ENCODE measurements at places on chromosomes 4 and X.

GRCh38 chr4:168825975-168826374 is 184.1 kb downstream of the CBR4 start:
- no peak for DNase-seq

DNA sequence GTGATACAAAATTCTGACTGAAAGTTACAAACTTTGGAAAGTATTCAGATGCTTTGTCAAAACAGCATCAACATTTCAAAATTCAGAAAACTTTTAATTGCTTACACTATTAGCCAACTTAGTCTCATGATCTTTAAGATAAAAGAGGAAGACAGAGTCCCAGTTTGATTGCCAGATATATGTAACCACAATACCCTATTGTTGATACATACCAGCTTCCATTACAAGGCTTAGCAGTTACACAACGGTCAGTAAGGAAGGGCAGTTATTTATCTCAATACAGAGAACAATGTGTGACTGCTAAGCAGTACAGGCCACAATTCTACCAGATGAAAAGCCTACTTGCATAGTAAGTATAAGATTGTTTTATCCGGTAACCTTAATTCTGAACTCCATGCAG is 138.4 kb downstream of the SPANXN3 start:
- DNase-seq, result no peak

GRCh38 chr4:19130866-19131265 is 1109.3 kb upstream of the LCORL start:
- peak; percentile 18 for DNase-seq

DNA sequence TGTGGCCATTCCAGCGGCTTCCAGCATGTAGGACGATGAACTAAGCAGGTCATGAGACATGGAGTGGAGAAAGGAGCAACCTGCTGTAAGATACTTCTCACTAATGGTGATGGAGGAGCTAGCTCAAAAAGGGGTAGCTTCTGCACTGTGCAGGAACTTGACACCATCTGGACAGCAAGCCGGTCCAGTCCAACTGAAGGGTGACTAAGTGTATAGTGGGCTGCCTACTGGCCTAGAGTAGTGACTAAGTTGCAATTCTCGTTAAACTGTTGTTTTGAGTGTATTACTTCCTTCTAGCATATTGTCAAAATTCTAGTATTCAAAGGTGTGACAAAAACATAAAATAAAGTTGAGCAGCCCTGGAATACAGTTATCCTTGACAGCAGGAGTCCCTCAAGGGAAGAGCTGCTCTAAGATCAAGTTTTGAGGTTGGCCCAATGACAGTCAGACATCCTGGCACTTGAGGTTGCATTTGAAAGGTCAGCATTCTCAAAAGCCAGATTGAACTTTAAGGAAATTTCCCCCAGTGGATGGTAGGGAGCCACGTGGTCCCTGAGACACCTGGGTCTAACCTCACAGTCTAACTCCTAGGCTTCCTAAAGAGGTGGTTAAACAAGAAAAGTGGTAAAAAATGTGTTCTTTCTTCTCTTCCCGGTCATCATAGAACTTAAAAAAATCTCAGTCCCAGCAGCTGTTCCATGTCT is 8.0 kb downstream of the CETN2 start:
- peak; percentile 25 for DNase-seq

- no peak for DNase-seq
These were observed 9.7 kb upstream of the ING2 start for GRCh38 chr4:183495184-183495583.

DNA sequence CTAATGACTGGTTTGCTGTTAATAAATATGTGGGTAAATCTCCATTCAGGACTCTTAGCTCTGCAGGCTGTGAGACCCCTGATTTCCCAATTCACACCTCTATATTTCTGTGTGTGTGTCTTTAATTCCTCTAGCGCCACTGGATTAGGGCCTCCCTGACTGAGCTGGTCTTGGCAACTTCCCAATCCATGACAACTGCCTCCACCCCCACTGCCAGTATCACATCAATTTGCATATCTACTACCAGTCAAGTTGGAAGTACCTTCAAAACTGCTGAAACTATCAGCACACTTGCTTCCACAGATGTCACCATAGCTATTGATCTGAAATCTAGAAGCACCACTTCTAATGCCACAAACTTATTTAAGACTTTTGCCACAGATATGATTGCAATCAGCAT is 27.6 kb downstream of the OPRPN start:
- DNase-seq, result no peak

GRCh38 chr4:53168228-53168627 is 197.6 kb downstream of the SCFD2 start:
- no peak for DNase-seq

- DNase-seq, result no peak
These were observed 45.4 kb downstream of the ZNF711 start for GRCh38 chrX:85288992-85289723.

DNA sequence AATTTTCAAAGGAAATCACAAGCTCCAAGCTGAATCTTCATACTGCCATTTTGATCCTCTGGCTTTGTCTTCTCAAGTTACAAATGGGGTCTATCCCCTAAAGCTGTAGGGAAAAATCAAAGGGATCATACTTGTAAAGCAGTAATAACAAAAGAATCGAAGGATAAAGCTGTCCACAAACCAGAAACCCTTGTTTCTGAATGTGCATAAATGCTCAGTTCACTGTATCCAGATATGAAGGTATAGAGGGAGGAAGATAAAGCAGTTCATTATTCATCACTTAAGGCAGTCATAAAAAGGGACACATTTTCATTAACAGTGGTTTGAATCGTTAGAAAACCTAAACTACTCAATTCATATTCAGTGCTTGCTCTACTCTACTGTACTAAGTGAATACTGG is 33.2 kb upstream of the RPS6KA6 start:
- DNase-seq, result no peak

- DNase-seq, result peak; percentile 84
These were observed 33.7 kb downstream of the AMMECR1 start for GRCh38 chrX:110284159-110284558.

- no peak for DNase-seq
These were observed 155.9 kb downstream of the KIT start for GRCh38 chr4:54813674-54814073.

GRCh38 chr4:140115140-140115539 is 38.8 kb downstream of the MAML3 start:
- DNase-seq, result no peak

GRCh38 chr4:107950746-107951540 is 19.6 kb downstream of the CYP2U1 start:
- DNase-seq, result no peak

DNA sequence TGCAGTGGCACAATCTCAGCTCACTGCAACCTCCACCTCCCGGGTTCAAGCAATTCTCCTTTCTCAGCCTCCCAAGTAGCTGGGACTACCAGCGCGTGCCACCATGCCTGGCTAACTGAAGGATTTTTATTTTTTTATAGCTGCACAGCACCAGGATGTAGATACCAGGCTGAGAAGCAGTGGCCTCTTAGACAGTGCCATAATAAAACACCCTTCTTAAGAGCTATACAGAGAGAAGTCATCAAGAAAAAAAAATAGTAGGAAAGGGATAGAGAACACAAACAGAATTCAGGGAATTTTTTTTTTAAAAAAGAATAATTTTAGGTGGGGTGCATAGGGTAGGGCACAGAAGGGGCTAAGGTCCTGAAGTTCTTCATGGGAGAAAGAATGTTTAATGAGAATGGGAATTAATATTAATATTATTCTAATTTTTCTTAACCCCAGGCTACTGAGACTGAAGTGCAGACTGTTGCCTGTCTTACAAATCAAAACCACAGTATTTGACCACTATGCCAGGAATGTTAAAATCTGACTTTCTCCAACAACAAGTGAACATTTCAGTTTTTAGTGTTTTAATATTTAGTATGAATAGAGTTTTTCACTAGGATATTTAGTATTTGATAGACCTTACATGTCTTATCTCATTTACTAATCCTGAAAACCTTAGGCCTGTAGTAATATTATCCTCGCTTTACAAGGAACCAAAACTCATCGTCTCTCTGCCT is 146.7 kb downstream of the KCNIP4 start:
- DNase-seq, result peak; percentile 33

- peak; percentile 63 for DNase-seq
These were observed 653 bp downstream of the HHIP start for GRCh38 chr4:144646523-144647094.

DNA sequence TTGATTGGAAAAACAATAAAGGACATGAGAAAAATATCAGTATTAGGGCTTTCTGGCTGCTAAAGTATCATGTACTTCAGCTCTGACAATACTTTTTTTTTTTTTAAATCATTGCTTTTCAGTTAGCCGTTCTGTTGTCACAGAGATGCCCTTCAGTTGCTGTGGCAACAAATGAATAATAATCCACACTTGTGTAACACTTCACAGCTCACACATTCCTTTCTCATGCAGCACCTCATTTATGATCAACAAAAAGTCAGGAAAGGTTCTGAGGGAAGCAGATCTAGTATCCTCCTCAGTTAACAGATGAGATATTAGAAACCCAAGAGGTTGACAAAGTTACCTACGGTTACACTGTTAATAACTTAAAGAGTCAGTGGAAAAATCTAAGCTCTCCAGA is 444.2 kb upstream of the SLIT2 start:
- peak; percentile 68 for DNase-seq

- no peak for DNase-seq
These were observed 442 bp upstream of the MCUB start for GRCh38 chr4:109559625-109559982.

DNA sequence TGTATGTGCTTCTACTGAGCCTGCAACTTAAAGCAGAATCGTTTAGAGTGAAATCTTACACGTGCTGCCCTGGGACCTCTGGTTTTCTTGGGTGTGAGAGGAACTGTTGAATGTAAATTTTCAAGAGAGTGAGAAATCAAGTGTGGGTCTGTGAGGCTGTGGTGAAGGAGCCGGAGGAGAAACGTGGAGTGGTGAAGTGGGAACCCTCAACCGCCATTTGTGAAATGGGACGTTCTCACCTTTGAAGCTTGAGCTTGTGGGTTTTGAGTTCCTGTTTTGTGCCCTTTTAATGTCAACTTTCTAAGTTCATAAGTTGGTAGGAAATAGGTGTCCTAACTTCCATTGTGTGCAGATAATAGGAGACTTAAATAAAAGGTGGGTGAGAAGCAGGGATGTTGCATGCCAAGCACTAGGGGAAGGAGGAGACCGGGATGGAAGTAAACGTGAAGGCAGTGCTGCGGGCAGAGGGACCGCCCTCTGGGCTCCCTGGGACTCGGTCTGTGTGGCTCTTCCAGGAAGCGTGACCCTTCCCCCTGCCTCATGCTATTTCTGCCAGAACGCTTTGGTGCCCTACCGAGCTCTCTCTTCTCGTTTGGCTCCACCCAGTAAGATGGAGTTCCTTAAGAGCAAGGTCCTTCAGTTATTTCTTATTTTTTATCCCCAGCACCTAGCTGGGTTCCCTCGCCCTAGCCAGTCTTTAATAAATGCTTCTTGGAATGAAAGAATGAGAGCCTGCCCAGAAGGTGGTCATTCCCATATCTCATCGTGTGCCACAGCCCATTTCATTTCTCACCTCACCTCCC is 56.0 kb downstream of the TMEM131L start:
- DNase-seq, result no peak

- no peak for DNase-seq
These were observed 75.0 kb downstream of the HS6ST2 start for GRCh38 chrX:132883358-132883915.

GRCh38 chr4:25160714-25161592 is 704 bp upstream of the SEPSECS start:
- peak; percentile 18 for DNase-seq

DNA sequence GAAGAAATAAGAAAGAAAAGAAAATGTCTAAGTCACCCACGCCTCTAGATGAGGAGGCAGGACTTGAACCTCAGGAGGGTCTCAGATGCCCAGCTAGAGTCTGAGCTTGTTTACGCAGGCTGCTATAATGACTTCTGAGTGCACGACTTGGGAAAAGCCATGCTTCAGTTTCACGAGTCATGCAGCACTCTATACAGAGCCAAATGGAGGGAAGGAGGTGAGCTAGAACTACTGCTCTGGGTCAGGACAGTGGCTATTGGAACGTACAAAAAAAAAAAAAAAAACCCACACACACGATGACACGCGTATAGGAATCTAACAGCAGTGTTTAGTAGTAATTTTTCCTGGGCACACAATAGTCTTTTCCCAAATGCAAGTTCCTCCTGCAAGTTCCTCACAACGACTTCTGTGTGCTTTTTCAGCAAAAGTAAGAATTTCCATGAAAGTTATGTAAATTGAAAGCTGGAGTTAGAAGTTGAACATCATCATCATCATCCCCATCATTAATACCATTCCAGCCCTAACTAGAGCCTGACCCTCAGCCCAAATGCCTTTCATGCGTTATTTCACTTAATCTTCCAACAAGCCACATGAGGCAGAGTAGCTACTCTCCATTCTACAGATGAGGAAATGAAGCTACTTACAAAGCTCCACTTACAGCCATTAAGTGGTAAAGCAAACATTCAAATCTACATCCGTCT is 36.6 kb downstream of the IRF2 start:
- no peak for DNase-seq

DNA sequence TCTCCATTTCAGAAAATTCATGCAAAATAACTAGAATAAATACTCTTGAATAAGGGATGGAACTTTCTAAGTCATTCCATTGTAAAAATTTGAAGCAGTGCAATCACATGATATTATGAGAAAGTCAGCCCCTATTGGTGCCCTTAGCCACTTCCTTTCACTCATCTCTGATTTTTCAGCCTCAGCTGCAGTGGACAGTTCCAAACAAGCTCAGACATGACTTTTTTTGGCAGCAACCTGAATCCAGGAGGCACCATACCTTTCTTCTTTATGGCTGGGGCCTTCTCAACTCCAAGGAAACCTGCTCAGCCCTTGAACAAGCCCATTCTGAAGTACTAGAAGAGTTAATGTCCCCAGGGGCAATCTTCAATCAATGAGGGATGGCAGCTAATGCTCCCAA is 40.5 kb downstream of the MAPK10 start:
- DNase-seq, result no peak

- DNase-seq, result no peak
These were observed 23.4 kb upstream of the WFS1 start for GRCh38 chr4:6246170-6246634.

GRCh38 chr4:81891005-81891996 is 419.6 kb upstream of the RASGEF1B start:
- no peak for DNase-seq

DNA sequence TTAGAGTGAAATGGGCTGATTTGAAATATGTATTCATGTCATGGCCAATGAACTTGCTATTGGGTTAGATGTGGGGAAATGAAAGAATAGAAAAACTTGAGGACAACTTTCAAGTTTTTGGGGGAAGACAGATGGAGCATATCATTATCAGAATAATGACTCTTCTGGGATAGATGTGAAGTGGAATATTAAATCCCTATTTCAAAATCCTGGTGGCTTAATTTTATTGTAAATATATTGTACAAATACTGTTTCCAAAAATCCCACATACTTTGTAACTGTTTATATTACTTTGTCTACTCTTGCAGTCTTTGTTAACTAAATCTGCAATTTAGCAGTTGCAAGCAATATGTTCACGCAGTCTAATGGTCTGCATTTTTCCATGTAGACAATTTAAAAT is 35.9 kb upstream of the FBXW7 start:
- no peak for DNase-seq

DNA sequence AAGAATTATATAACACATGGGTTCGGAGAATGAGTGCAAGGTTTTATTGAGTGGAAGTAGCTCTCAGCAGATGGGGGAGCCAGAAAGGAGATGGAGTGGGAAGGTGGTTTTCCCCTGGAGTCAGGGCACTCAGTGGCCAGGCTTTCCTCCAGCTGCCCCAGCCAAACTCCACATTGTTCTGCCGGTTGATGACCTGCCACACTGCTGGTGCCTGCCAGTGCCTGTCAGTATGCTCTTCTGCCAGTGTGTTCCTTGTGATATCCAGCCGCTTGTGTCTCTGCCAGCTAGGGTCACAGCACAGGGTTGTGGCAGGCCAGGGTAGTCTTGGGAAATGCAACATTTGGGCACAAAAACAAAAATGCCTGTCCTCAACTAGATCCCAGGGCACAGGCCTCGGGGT is 604.8 kb upstream of the TECRL start:
- no peak for DNase-seq

Data from HT1080 (cell line).